Stimulated activated CD4-positive, alpha-beta T cell treated with anti-CD3 and anti-CD28 coated beads, Interleukin-2, amount 100 ng/mL, for 48 hours (primary cell): ENCODE measurements at places on chromosomes 5 and 9.

DNA sequence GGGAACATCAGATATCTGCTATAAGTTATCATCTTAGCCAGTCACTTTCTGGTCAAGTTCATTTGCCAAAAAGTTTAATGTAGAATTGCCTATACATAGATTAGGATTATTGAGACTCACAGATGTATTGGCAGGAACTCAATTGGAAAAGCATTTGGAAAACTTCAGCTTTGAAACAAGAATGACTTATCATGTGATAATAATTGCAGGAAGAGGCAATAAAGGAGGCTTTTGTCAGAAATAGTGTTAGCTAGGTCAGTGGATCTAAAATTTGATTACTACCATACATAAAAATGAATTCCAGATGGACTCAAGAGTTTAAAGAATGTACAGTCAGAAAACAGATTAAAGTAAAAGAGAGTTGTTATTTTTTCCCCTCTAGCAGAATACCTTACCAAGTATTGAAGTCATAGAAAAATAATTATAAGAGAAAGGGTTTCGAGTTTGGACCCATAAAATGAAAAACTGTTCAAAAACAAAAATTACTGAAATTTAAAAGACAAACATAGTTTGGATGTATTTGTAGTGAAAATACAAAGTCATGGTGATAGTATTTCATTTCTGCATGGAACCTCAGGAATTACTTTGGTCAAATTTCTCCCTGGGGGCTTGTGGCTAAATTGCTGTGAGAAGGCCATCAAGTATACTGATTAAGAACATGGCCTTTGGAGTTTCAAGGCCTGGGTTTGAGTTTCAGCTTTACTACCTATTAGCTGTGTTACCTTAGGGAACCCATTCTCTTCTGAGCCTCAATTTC, 159.9 kb downstream of the TMEM38B start:
- no peak for DNase-seq

DNA sequence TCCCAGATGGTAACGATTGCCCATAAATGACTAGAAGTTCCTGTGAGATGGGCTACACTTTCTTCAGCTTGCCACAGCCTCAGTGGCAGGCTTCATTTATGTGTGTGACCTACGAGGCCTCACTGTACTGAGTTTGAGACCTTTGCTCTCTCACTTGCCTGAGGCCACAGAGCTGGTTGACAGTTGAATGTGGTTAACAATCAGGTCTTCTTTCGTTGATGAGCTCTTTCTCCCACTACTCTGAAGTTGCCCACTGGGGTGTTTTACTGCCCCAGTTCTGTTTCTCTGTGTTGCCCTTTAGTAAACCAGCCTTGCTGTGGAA, 70.5 kb downstream of the CYFIP2 start:
- no peak for DNase-seq

GRCh38 chr9:93898026-93898425, 57.1 kb downstream of the BARX1 start:
- DNase-seq = no peak

DNA sequence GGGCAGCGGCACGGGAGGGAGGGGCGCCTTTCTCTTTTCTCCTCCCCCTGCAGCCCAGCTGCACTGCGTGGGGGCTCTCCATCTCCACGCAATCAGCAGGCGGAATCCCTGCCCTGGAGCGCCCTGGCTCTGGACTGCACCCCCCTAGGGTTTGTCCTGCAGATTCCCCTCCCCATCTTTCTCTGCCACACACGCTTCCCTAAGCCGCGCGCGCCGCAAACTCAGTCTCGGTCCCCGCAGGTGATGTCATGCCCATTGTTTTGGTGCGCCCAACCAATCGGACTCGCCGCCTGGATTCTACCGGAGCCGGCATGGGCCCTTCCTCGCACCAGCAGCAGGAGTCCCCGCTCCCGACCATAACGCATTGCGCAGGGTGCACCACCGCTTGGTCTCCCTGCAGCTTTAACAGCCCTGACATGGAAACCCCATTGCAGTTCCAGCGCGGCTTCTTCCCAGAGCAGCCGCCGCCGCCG, at the start of gene KCNN2:
Gene KCNN2, plus strand, starts transcription at position 347 of the 473 bp plus-strand sequence. Its CDS starts 70 bp downstream, at position 417.
- DNase-seq = no peak

DNA sequence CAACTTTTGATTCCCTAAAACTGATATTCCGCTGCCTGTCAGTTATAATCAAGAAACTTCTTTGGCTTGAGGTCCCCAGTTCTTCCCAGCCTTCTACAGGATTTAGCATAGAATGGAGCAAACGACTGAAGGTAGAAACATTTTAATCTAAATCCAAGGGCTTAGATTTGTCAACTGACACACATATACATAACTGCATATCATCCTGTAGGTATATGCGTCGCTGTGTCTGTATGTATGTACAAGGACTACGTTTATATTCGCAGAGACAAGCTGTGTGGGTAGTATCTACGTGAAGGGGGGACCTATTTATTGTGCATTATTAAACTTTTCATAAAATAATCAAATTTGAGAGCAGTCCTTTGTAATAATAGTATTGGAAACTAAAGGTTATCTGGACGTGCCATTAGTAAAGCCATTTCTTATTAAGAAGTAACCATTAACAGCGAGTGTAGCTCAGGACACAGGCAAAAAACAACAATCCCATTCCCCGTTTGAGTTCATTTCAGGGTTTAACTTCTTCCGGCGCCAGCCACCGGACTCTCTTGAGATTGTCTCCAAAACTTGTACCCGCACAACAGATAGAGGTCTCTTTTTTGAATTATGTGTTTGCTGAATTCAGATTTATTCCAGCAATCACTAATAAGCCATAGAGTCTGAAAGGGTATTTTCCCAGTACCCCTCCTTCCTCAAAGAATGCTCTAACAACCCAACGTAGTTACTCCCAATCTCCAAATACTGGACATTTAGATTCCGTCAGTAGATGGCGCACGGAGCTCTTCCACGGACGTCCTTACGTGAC, 2.1 kb upstream of the MLLT3 start:
- peak; percentile 42 for DNase-seq

DNA sequence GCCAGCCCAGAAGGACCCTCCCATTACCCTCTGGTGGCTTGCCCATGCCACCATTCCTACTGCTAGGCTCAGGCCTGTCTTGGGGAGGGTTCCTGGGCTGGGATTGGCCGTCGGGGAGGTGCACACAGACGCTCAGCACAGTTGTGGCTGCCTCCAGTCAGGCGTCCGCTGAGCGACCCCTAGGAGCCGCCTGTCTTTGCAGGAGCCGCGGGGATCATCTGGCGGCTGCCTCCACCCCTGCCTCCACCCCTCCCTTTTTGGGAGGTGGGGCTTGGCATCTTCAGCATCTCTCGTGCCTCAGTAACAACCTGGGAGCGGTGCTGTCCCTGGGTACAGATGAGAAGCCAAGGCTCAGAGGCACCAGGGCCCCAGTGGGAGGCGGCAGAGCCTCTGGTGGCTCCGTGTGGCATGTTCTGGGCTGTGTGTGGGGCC, 39.6 kb downstream of the RXRA start:
- DNase-seq = no peak

DNA sequence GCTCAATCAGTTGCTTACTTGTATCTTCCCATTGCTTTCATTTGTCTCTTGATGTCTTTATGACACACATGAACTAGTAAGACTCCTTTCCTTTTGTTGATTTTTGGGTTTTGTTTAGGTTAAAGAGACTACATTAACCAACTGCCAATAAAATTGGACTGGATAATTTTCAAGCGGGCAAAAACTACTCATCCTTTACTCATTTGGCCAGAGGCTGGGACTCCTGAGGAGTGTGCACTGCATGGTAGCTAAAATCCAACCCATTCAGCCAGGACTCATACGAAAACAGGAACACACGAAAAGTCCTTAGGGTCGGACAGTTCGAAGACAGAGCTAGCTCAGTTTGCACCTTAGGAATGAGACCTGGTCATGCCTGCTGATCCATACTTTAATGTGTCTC, 6.0 kb downstream of the SLC46A2 start:
- no peak for DNase-seq

DNA sequence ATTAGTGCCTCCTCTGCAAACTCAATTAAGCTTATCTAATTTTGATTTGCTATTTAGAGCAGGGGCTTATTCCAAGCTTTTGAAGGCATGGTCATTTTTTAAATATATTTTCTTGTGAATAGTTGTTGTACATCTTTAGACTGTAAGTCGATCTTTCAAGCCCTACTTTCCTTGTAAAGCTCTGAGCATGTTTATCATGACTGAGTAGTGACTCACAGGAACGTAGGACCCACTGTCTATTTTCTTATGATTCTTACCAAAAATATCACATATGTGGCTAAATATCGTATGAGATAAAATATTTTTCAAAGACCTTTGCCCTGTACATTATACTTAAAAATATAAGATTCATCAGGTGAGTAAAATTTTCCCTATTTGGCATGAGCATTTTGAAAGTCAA, 440.4 kb upstream of the GRIN3A start:
- DNase-seq = no peak

- no peak for DNase-seq
Observed at GRCh38 chr5:143399616-143400540, 3.6 kb downstream of the NR3C1 start.

- no peak for DNase-seq
Observed at GRCh38 chr5:150443242-150444075, 6.1 kb downstream of the RPS14 start.

DNA sequence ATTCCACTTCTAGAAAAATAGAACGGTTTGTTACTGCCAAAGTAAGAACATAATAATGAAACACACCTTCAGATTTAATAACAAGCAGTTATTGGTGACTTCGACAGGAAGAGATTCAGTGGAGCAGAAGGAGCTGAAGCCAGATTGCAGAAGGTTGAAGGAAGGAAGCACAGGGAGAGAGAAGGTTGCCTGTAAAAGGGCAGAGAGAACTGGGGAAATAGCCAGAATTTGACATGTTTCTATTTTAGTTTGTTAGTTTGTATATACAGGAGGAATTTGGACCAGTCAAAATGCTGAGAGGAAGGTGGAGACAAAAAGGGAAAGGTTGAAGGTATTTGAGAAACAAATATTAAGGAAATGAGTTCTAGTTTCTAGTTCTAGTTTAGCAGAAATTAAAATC, 269.2 kb upstream of the ELAVL2 start:
- no peak for DNase-seq

DNA sequence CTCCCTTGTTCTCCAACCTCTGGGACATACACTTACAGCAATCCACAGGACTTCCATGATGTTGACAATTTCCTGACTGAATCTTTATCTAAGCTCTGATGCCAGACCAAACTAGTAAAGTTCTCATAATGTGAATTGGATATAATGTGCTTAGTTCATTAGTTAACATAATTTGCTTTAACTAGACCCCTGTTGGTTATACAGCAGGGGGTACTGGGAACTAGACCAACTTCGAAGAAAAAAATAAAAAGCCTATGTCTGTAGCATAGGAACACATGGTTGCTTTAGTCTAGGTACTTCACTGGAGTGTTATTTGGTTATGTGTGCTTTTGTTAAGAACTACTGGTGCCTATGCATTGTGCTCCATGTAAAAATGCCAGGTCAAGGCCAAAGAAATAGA, 173.8 kb downstream of the ADAMTS6 start:
- no peak for DNase-seq

DNA sequence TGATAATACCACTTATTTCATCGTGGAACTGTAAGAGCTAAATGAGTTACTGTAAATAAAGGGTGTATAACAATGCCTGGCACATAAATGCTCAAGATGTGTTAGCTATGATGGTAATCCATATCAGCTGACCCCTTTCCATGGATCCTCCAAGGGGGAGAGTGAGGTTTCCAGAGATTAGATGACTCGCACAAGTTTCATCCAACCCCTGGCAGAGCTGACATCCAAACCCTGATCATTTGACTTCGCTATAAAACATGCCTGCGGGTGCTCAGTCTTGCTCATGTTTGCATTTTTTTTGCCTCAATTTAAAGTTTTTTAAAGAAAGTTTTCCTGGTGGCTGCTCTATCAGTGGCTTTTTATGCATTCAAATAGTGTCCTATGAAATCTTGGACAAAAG, 145.7 kb upstream of the SMIM23 start:
- DNase-seq = no peak

GRCh38 chr5:66949066-66949465, 247.5 kb downstream of the CD180 start:
- no peak for DNase-seq

DNA sequence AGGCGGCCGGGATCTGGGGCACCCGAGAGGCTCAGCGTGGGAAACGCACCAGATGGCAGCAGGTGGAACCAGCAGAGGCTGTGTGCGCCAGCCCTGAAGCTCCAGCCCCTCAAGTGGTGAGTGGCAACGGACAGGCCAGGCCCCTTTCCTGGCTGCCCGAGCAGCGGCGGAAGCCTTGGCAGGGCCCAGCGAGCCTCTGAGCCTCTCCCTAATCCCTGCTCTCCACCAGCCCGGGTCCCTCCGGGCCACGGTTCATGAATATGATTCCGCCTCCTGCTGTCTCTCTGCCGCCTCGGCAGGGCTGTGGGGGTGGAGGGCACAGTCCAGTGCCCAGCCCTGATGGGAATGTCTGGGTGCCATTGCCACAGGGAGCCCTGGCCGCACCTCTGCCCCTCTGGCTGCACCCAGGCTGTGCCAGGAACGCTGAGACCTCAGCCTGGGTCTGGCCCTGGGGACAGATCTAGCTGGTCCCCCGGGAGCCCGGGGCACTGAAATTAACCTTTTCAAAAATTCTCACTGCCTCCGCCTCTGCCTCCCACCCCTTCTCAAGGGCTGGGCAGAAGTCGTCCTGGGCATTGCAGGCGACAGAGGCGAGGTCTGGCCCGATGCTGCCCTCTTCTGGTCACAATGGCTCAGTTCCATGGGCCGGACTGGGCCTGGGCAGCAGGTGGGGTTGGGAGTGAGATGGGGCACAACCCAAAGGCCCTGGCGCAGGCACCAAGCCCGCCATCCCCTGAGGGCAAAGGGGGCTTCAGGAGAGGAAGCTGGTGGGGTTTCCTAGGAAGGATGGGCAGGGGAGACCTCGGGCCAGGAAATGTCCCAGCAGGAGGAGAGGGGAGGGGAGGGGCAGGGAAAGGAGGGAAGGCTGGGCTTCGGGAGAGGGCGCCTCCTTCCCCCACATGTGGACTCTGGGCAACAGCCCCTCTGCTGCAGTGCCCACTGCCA, 20.3 kb downstream of the CCDC187 start:
- peak; percentile 78 for DNase-seq

DNA sequence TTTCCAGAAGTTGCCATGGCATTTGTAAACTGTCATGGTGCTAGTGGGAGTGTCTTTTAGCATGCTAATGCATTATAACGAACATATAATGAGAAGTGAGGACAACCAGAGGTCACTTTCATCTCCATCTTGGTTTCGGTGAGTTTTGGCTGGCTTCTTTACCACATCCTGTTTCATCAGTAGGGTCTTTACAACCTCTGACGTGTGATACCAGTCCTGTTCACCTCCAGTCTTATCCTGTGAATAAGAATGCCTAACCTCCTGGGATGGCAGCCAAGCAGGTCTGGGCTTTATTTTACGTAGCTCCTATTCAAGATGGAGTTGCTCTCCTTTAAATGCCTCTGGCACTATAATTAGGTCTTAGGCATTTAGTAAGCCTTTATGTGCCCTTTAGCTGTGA, 20.4 kb upstream of the RFK start:
- DNase-seq = no peak

GRCh38 chr5:79171635-79172245, 60.1 kb downstream of the BHMT start:
- no peak for DNase-seq

- DNase-seq = no peak
Observed at GRCh38 chr5:124888050-124888506, 141.6 kb upstream of the ZNF608 start.

- DNase-seq = no peak
Observed at GRCh38 chr9:3750321-3750720, 224.5 kb upstream of the RFX3 start.

GRCh38 chr5:128441941-128442350, 96.1 kb downstream of the FBN2 start:
- DNase-seq = no peak

- no peak for DNase-seq
Observed at GRCh38 chr9:86800681-86801080, 146.6 kb downstream of the GAS1 start.

- no peak for DNase-seq
Observed at GRCh38 chr5:150641006-150641570, 628 bp downstream of the SYNPO start.
